Stimulated activated CD8-positive, alpha-beta memory T cell treated with anti-CD3 and anti-CD28 coated beads, Interleukin-7, amount 100 ng/mL, for 1 hour (primary cell): ENCODE measurements at places on chromosomes 11 and 22.

DNA sequence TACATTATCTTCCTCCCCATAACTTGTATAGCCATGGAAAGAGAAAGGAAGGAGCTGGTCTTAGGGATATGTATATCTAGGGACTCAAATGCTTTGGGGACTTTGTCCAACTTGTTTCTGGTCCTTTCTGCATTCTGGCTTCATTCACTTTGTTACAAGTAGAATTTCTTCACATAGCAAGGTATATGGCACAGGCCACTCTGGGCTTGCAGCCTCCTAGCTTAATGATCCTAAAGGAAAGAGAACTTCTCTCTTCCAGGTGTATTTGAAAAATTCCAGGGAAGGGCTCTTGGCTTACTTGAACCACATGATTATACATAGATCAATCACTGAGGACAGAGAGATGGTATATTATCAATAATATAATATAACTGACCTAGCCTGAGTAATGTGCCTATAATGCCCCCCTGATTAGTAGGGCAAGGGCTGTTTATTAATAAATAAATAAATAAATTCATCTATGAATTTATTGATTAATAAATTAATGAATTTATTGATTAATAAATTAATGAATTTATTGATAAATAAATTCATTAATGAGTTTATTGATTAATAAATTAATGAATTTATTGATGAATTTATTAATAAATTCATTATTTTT, 48.2 kb upstream of the CEP295 start:
- DNase-seq, result no peak

DNA sequence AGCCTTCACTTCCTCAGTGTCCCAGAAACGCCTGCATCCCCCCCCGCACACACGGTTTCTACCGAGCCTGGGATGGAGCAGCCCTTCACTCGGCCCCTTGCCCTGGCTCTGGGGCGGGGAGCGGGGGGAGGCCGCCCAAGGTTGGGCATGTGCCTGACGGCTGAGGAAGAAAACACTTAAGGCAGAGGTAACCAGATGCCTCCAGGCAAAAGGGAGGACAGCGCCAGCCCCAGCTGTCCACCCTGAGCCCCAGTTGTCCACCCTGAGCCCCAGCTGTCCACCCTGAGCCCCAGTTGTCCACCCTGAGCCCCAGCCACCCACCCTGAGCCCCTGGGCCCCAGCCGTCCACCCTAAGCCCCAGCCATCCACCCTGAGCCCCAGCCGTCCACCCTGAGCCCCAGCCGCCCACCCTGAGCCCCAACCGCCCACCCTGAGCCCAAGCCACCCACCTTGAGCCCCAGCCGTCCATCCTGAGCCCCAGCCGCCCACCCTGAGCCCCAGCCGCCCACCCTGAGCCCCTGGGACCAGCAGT, 3.8 kb upstream of the TTLL8 start:
- no peak for DNase-seq

DNA sequence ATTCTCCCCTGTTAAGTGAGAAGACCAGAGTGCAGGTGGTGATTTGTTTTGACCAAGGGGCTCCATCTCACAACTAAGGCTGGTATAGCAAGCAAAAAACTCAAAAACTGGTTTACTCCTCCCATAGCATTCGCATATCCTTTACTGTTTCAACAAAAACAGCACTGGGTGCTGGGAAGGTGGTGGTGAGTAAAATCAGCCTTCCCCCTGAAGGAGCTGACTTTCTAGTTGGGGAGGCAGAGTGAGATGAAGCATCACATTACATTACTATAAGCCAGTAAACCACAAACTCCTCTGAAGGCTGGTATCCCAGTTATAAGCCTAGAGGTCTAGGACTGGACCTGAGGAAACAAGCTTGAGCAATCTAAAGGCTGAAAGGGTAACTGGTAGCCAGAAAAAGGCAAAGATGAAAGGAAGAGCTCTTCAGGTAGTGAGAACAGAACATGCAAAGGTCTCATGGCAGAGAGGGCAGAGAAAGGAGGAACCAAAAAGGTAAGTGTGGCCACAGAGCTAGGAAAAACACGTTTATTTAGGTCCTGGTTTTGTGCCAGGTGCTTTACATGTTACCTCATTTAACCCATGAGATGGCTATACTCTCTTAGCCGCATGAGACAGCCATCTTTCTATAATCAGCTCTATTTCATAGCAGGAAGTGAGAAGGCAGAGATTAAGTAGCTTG, 22.3 kb downstream of the TMEM123 start:
- no peak for DNase-seq

DNA sequence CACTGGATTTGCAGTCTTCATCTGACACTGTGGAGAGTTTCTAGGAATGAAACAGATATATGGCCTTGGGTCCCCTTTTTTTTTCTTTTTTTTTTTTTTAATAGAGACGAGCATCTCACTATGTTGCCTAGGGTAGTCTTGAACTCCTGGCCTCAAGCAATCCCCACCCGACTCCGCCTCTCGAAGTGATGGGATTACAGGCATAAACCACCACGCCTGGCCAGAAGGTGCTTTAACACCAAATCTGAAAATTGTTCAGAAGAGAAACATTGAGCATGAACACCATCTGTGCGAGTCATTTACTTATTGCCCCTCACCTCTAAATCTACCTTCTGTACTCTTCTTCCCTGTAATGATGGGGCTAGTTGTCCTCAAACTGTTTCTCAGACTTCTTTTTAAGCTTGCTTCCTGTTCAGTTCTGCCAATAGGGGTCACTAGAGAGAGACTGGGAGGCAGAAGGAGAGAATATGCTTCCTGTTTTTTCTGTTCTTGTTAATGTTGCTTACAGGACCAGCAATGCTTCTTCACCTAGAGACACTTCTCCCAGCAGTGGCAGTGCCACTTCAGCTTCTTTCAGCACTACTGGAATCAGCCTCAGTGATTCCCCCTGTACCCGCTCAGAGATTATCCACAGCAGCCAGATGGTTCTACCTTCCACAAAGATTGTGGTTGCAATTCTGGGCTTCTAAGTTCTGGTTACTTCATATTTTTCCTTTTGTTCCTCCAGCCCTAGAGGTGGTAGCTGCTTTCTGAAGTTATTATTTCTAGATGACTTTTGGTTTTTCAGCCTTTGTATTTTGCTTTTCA, 20.8 kb upstream of the ZBED5 start:
- DNase-seq, result no peak

GRCh38 chr11:2380807-2381350, 3.8 kb downstream of the CD81 start:
- DNase-seq, result no peak

DNA sequence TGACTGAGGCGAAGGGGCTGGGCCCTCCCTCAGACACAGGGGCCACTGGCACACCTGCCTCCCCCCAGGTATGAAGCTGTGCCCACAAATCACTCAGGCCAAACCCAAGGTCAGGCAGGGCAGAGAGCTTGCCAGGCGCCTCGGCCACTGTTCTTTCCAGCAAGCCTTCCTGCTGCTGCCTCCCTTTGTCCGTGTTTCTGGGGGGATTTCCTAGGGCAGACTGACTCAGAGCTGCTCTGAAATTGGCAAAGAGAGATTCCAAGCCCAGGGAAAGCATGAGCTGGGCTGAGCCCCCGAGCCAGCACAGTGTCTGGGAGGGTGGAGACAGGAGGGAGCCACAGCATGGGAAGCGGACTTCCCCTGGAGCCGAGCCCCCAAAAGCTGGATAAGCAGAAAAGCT, 33.2 kb downstream of the PPP2R1B start:
- no peak for DNase-seq

DNA sequence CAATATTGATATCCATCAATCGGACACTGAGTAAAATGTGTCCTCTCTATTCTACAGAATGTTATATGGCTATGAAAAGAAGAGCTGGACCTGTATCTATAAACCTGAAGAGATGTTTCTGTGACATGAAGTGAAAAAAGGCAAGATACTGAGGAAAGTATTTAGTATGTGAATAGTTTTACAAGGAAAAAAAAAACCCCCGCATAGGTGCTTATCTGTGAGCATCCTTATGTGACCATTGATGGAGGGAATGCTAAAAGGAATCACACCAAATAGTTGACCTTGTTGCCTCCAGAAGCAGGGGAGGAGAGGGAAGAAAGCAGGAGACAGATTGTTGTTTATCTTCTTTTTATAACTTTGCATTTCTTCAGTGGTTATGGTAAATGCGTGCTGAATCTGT, 661 bp upstream of the PRG2 start:
- DNase-seq, result no peak

GRCh38 chr11:70054004-70054403, 24.1 kb upstream of the ANO1 start:
- DNase-seq, result no peak

DNA sequence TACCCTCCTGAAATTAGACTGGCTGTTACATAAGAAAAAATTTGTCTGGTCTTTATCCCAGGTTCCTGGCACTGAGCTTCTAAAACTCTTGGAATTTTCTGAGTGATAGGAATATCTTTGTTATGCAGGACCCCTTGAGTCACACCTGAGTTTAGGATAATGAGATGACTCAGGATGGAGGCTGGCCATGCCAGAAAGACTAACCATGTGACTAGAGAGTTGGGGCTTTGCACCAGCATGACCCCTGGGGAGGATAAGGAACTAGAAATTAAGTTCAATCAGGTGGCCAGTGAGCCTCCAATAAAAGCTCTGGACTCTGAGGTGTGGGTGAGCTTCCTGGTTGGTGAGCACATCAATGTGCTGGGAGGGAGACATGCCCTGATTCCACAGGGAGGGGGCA, 88.1 kb downstream of the XRRA1 start:
- no peak for DNase-seq

DNA sequence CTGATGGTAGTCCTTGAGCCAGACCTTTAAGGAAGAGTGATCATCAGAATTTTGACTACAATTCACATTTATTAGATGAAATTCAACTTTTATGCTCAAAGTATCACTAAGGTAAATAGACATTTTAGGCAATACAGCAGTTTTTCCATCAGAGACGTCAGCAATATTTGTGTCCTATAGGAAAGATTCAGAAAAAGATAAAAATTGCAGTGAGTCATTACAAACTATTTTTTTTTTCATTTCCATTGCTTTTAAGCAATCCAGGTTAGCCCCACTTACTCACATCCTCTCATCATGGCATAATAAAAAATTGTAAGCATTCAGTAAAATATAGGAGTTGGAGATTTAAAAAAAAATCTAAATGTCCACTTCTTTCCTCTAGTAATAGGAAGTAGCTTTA, 46.9 kb downstream of the MSANTD4 start:
- no peak for DNase-seq

DNA sequence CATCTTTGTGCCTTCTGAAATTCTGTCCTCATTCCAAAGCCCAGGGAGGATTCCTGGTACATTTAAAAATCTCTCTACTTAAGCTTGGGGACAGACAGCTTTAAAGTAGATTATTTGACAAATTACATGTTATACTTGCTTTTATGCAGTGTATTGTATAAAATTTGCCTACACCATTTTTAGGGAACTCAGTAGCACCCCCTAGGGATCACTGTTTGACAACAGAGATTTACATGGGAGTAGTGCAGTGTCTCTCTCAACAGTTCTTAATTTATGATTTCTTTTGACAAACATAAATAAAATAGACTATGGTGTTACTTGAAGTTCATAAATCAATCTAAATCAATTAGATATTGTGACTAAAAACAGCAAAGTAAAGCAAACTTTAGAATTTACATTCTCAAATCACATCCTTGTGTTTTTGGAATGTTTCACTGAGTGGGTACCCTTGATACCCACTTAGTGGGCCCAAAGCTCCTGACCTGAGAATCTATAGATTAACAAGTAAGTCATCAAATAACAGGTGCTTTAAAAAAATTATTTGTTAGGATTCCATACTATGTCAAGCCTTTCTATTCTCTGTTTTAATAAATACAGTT, 428.8 kb downstream of the DYNC2H1 start:
- DNase-seq, result no peak

- no peak for DNase-seq
Observed at GRCh38 chr11:33747979-33748378, 11.8 kb upstream of the CD59 start.

GRCh38 chr11:89182773-89183518, 5.3 kb downstream of the TYR start:
- DNase-seq, result no peak

DNA sequence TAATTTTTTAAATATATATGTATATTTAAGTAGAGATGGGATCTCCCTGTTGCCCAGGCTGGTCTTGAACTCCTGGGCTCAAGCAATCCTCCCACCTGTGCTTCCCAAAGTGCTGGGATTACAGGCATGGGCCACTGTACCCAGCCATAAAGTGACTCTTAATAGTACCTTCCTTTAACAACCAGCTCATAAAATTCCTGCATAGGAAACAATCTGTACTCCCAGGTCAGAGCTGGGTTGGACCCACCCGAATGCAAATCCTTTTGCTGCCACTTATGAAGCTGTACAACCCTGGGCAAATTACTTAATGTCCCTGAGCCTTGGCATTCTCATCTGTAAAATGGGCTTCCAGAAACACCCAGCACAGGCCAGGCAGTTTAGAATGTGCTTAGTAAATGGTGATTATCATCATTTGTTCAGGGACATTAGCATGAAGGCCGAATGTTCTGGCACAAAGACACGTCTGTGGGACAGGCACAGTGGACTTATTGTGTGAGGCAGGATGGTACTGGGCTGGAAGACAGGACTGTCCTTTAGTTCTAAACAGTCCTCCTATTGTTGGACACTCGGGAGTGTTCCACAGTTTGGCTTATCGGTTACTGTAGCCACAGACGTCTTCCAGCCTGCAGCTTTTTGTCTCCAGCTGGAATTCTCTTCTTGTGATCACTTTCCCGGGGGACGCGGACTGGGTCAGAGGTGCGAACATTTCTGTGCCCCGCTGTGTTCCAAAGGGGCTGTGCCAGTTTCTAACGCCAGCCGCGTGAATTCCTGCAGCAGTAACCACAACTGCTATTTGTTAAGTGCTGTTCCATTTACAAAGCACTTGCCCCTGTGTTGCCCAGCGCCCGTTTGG, 6.0 kb downstream of the PDXP start:
- no peak for DNase-seq

GRCh38 chr11:9057888-9058287, 33.5 kb downstream of the SCUBE2 start:
- DNase-seq, result no peak

DNA sequence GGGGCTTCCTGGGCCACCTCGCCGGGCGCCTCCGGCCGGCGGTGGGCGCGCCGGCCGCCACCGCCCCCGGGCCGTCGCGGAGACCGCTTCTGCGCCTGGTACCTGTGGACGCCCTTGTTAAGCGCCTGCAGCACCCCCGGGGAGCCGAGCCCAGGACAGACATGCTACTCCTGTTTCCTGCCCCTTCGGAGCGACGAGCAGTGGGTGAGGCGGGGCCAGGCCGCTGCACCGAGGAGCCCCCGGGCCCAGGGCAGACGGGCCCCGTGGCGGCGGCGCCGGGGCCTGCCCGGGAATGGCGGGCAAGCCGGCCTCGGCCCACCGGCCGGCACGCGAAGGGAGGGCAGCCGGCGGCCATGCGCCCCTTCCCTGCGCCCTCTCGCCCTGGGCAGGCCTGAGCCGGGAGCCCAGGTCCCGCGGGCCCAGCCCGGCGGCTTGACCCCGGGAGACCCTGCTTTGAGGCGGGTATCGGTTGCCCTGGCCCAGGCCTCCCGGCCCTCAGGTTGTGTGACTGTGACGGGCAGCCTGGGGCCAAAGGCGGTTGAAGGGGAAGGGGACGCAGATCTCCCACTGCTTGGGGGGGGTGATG, 789 bp upstream of the KDM2A start:
- peak; percentile 13 for DNase-seq

- no peak for DNase-seq
Observed at GRCh38 chr11:3969613-3970012, 114.1 kb downstream of the STIM1 start.

GRCh38 chr11:61473370-61474012, 35.1 kb upstream of the LRRC10B start:
- DNase-seq, result no peak

GRCh38 chr22:33785283-33785968, 134.8 kb downstream of the LARGE1 start:
- DNase-seq, result no peak
